ENCODE measurements at places on chromosomes 11 and 22.

DNA sequence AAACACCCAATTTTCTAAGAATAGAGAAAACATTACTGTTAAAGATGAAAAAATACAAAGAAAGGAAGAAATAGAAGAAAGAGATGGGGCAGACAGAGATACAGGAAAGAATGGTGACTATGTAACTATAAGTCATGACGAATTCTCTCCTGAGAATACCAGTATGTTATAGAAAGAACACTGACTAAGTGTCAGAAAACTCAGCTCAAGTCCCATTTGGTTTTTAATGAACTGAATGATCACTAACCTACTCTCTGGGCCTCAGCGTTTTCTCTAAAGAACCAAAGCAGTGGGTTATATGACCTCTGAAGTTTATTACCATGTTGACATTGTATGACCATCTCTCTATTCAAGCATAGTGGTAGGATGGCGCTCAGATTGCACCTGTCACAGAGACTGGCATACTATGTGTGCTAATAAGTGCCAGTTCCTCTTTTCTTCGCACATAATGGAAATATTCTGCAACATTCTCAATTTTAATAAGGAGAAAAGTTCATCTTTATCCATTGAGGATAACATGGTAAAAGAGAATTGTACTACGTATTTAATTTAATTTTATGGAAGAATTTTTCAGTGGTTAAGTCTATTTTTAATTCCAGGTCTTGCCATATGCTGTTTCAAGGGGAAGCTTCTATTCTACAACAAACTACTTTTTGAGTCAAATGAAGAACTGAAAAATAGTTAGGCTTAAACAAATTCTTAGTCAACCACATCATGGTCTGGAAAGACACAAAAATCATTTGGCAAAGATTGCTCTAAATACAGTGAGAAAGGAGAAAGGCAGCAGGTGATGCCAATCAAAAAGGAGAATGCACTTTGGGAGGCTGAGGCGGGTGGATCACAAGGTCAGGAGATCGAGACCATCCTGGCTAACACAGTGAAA is 25.0 kb upstream of the EED start:
- DNase-seq: no peak

GRCh38 chr11:130830566-130830965 is 85.7 kb downstream of the SNX19 start:
- DNase-seq: no peak

GRCh38 chr11:108525161-108525560 is 27.0 kb upstream of the POGLUT3 start:
- DNase-seq: no peak

- DNase-seq: no peak
These were observed 1447.5 kb downstream of the BRD1 start for GRCh38 chr22:48380016-48380665.

- DNase-seq: no peak
These were observed 89.7 kb upstream of the CSNK2A3 start for GRCh38 chr11:11442791-11443190.

- DNase-seq: no peak
These were observed 18.9 kb downstream of the TRIOBP start for GRCh38 chr22:37715760-37716159.

DNA sequence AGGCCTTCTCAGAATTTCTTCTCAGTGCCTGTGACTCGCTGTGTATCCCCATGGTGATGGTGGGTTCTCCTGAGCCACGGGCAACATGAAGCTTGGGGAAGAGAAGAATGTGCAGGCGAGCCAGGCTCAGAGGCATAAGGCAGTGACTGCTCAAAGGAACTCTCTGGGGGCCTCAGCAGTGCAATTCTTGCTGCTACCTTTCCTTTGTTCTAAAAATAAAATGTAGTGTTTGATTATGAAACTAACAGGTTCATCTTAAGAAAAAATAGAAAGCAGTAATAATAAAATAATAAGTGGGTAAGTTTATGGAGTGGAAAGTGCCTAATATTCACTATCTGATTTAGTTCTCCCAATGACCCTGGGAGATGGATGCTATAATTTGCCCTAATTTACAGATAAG is 46.7 kb downstream of the MEI1 start:
- no peak for DNase-seq

GRCh38 chr22:20203142-20203551 is 52.3 kb upstream of the CCDC188 start:
- no peak for DNase-seq

GRCh38 chr22:17998913-17999312 is 25.4 kb downstream of the MICAL3 start:
- DNase-seq: no peak

GRCh38 chr22:42696331-42696967 is 24.2 kb downstream of the A4GALT start:
- no peak for DNase-seq

GRCh38 chr22:30861688-30862552 is 106.7 kb downstream of the MORC2 start:
- no peak for DNase-seq

- DNase-seq: no peak
These were observed 1.9 kb downstream of the KCTD17 start for GRCh38 chr22:37053310-37054055.

GRCh38 chr22:19429950-19430889 is 1.3 kb downstream of the HIRA start:
- peak; percentile 37 for DNase-seq

- no peak for DNase-seq
These were observed 43.8 kb downstream of the CHRDL2 start for GRCh38 chr11:74687237-74688023.
